Hindlimb muscle (tissue), 1 donor: ENCODE measurements at places on chromosomes 11 and 22.

DNA sequence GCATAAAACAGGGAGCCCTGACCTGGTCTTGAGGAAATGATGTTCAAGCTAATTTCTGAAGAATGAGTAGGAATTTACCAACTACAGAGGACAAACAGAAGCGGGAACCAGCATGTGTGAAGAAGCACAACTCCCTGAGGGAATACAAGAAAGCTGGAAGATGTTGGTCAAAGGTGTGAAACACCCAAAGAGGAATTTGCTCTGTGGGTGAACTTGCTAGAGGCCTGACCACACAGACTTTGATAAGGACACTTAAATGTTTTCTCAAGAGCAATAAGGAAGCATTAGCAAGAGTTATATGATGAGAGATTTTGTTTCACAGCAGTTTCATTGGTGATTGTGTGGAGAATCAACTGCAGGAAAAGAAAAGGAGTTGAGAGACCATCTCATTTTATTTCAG is 17.6 kb downstream of the SLC5A12 start:
- no peak for DNase-seq

DNA sequence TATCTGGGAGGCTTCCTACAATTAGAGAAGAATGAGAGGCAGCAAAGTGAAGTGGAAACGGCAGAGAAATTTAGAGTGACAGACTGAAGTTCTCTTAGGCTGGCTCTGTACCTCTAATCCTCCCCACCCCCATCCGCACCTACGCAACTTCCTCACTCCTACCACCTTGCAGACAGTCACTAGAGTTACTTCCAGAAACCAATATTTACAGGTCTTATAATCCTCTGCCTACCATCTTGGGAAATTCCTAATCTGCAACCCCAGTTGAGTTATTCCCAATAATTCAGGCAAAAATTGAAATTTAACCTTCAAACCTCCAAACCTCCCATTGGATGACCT is 71.7 kb downstream of the PAK1 start:
- no peak for DNase-seq

DNA sequence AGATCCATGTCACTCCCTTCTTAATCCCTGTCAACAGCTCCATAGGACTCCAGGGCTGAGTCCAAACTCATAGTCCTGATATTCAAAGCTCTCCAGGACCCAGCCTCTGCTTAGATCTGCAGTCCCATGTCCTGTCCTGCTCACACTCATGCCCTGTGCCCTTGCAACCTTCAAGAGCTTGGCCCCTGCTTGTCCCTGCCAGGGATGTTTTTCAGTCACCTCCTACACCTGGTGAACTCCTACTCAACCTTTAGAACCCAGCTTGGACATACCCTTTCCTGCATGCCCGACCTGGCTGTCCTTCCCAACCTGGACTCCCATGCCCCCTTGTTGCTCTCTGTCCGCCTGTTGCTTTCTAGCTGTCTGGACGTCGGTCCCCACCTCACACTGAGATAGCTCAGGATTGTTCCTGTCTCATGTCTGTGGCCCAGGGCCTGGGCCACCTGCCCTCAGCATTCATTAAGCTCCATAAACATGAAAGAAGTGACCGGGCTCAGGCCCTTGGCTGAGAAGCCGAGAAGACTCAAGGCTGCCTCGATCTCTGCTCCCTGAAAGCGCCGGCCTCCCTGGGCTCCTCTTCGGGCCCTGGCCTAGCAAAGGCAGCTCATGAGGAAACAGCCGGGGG is 48.8 kb upstream of the RTL6 start:
- no peak for DNase-seq

GRCh38 chr22:20244250-20244648 is 23.9 kb downstream of the RTN4R start:
- DNase-seq, result no peak

- DNase-seq, result no peak
These were observed 34.7 kb downstream of the USP35 start for GRCh38 chr11:78223320-78223954.

- no peak for DNase-seq
These were observed 124.3 kb downstream of the APOL5 start for GRCh38 chr22:35841907-35842518.

DNA sequence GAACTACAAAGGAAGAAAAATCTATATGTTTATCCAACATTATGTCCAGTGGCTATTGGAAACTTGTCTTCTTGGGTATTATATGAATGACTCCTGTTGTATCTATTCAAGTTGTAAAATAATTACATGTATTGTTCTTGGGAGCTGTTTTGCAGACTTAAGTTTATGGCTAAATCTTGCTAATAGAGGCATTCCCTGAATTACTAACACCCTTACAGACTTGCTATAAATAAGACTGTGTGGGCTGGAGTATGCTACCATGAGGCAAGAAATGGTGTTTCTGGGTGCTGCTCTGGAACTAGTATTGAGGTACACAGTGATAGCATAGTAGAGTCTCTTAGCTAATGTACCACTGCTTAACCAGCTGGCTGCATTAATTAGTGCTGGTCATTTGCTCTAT is 155.1 kb downstream of the HIPK3 start:
- no peak for DNase-seq

DNA sequence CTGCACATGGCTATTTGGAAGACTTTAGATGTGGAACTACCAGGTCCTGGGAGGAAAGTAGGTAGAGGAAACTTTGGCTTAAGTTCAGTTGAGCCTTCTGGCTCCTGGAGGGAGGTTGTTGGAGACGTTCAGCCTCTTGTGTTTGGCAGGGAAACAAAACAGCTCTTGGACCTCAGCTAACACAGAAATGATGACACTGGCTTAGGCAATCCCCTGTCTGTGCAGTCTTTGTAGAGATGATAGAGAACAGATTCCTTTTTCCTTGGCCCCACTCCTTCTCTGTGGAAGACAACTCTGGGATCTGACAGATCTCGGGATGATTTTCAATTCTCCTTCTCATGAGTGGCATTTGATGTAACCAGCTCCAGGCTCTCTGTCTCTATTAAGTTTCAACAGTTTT is 428.5 kb downstream of the TMEM135 start:
- peak; percentile 77 for DNase-seq

- no peak for DNase-seq
These were observed 65.2 kb downstream of the CD82 start for GRCh38 chr11:44630511-44631210.

- DNase-seq, result no peak
These were observed 25.4 kb downstream of the SAAL1 start for GRCh38 chr11:18080451-18080850.

DNA sequence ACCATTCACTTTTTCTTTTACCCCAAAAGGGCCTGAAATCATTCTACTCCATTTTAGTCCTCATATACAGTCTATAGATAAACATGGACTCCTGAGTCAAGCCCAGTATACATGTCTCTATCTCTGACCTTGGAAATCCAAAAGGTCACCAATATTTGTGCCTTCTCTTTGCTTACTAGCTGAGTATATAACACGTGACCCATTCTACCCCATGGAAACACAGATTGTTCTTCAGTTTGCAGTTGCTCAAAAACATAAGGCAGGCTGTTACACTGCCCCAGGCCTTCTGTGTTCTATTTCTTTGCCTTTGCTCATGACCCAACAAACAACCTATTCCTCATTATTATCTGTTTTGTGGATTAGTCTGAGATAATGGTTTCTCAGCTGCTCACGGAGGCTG is 5.8 kb downstream of the NRIP3 start:
- no peak for DNase-seq

- no peak for DNase-seq
These were observed 40.2 kb downstream of the TBX1 start for GRCh38 chr22:19800761-19801244.

DNA sequence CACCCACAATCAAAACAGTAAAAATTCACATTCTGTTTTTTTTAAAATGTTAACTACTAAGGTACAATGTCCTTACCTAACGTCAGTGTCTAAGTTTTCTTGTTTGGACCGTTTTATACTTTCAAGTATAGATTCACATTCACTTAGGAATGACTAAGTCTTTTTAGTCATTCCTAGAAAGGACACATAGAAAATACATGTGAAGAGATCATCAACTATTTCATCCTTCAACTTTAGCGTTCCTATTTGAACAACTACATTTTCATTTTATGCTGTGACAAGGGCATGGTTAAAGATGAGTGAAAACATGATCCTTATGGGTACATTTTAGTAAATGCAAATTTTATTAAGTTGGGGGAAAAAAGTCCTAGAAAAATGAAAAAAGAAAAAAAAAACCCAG is 62.8 kb downstream of the DDX10 start:
- DNase-seq, result no peak

DNA sequence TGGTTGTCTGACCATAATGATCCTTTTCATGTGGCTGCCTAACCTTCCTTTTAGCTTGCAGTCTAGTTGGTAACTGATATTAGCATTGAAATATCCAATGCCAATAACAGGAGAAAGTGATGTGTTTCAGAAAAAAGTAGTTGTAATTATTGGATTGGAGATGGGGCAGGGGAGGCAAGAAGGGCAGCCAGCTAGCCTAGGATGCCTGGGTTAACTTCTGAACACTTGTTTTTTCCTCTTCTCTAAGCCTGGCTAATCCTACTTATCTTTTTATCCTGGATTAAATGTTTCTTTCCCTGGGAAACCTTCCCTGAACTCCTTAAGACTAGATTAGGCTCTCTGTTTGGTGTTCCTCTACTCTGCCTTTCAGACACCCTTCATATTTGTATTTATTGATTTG is 380.2 kb downstream of the TMEM135 start:
- DNase-seq, result no peak

DNA sequence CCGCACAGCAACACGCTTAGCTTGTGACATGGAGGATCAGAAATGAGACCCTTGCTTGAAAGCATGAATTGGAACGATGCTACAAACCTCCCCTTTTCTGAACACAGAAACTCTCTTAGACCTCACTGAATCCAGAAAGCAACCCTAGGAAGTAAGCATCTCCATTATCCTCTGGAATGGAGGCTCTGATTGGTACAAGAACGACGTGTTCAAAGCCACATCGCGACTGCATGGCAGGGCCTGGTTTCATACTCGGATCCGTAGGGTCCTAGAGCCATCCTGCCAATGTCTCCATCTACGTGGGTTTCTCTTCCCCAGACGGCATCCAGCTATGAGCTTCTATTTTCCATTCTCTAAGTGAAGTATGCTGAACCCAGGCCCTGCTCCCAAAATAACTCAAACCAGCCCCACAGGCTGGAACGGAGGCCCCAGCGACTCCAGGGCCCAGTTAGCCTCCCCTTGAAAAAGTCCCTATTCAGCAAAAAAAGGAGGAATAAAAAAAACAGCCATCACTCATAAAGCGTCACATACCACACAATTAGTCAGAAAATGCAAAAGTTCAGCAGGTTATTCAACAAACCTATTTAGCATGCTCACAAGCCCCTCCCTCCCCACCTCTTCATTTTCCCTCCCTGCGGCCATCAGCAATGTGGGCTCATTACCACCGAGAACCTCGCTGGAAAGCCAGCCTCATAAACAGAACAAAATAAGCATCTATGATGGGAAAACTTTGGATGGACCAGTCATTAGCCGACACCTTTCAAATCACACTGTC is 7.1 kb upstream of the MN1 start:
- DNase-seq, result no peak

DNA sequence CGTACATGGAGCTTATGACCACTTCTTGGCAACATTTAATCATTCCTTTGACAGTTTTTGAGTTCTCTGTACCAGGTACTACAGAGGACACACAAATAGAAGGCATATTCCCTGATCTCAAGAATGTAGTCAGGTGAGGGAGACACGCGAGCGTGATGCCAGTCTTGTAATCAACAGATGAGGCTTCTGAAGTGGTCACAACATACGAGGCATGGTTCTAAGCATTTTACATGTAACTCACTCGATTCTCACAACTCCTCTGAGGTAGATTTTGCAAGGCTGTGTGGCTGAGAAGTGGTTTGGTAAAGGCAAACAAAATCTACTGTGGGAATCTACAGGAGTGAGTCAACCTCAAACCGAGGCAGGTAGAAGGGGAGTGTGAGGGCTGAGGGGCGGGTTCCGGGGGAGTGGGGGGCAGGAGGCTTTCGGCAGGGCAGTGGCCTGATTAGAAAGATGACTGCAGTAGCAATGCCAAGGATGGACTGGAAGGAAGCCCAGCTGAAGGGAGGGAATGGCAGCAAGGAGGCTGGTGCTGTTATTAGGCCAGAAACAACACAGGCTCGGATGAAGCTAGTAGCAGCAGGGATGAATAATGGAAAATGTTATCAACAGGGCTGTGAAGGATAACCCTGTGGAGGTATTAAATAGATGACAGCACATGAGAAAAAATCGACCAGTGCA is 63.8 kb downstream of the ST14 start:
- no peak for DNase-seq

DNA sequence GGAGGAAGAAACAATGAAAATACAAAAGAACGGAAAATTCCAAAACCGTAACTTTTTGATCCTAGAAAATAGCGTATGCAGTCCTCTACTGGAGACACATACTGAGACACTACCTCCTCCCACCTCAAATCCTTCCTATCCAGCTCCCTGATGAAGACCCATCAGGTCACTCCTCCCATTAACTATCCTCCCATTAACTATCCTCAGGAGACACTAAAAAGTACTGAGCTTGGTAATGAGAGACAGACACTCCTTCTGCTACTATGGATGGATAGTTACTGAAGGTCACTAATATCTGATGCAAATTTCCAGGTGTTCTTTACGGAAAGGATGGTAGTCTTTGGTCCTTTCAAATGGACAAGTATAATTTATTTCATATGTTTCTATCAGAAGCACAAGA is 237.5 kb upstream of the BLID start:
- DNase-seq, result no peak

- no peak for DNase-seq
These were observed 41.5 kb upstream of the PPARA start for GRCh38 chr22:46108564-46109473.

GRCh38 chr11:38553148-38553547 is 1955.1 kb upstream of the RAG2 start:
- peak; percentile 33 for DNase-seq

- no peak for DNase-seq
These were observed 45.7 kb downstream of the DBX1 start for GRCh38 chr11:20114588-20114987.

GRCh38 chr11:64764040-64764611 is 4.4 kb upstream of the PYGM start:
- no peak for DNase-seq

DNA sequence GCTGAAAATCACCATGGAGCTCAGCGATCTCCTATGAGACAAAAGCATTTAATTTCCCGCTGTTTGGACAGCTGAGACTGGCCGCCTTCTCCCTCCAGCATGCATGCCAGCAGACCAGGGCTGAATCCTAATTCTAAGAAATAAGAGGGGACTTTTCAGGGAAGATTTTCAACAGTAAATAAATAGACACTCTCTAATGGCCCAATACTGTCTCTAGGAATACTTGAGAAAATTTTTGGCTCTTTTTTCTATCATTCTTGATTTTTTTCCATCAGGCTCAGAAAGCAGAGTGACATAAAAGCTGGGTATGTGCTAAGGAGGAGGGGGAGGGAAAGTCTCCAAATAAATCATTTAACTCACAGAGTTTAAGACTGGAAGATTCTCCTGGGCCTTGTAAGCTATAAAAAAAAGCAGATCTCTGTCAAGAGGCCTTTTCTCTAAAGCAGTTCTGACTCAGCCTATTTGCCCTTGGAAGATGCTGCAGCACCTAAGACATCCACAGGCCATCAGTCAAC is 17.6 kb upstream of the SPON1 start:
- DNase-seq, result peak; percentile 40

DNA sequence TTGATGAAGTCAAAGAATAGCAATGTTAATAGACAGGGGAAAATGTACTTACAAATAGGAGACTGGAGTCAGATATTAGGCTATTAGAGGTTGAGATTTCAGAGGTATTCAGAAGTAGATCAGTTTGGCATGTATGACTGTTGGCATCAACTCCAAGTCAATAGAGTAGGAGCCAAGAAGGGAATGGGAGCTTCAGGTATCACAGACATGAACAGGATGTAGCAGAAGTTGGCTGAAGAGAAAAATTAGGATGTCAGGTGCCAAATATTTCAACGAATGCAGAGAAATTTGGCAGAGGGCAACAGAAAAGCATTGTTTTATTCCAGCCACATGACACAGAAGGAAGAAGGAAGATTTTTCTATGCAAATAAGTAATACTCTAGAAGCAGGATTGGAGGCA is 69.7 kb downstream of the GLYATL1 start:
- DNase-seq, result no peak
